ENCODE measurements at places on chromosomes 3 and 15.

DNA sequence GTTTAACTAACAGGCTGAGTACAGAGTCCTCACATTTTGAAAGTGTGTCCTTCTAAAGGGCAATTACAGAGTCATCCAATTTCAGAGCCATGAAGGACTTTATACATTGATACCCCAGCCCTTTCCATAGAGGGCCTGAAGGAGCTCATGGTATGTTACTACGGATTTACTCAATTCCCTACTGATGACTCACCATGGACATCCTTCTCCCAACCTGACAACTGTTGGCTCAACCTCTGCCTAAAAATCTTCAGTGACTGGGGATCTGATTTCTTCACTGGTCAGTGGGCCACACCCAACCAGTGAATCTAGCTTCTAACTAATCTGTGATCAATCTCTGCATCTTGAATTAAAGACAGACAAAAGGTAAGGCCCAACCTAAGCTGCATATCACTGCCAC lies 963.4 kb upstream of the CFAP20DC start:
- no peak for DNase-seq

GRCh38 chr15:89677381-89677780 lies 1.8 kb downstream of the PLIN1 start:
- no peak for DNase-seq

GRCh38 chr15:39921274-39921638 lies 1.2 kb upstream of the GPR176 start:
- DNase-seq = no peak

DNA sequence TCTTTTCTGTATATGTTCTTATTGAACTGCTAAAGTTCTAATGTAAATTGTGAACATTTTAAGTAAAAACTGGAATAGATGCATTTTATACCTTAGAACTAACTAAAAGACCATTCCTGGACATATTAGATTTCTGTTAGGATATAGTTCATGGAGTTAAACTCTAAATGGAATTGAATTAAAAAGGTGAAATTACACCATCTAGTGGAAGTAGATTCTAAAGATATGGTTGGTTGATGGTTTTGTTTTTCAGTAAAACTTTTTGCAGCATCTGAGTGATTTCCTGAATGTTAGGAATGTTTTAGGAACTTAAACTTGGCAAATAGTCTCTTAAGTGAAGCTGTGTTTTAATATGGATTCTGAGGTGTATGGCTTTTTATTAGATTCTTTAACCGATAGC lies 96.8 kb downstream of the SLMAP start:
- no peak for DNase-seq

DNA sequence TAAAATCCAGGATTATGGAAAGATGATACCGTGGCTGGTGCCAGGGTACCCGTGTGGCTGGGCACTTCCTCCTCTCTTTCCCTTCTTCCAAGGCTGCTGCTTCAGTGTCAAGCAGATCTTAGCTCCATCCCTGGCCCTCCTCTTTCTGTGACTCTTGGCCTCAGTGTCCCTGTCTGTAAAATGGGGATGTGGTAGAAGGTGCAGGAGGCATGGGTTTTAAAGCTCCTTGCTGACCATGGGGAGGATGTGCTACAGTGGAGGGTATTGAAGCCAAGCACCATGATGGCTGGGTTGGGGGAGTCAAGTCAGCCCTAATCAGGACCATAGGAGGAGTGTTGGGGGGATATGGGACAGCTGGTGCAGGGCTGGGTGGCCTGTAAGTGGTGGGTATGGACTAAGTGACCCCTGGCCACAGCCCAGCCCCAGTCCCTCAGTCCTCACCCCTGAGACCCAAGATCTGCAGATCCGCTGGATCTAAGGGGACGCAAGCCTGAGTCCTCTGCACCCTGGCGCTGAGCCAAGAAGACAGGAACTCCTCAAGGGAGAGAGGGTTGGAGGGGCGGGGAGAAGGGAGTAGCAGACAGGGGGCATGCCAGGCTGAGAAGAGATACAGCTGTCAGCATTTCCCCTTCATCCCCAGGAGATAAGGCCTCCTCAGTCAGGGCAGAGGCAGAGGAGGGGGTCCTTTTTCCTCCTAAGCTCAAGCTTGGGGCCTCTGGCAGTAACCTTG lies 12.0 kb downstream of the PTH1R start:
- no peak for DNase-seq

DNA sequence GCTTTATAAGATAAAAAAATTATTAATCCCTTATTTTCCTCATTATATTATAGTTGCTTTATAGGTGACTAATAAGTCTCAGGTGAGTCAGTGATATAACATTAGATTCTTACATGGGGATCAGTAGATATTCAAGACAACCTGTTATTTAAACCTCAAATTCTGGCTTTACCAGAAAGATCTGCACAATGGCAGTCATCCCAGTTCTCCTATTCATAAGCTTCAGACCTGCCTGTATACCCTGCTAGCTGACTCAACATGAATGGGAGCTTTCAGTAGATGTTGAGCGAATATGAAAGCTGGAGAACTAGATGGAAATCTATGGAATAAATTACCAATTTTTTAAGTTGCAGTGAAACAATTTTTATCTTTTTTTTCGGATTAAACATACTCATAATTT lies 20.5 kb upstream of the CCDC54 start:
- no peak for DNase-seq

DNA sequence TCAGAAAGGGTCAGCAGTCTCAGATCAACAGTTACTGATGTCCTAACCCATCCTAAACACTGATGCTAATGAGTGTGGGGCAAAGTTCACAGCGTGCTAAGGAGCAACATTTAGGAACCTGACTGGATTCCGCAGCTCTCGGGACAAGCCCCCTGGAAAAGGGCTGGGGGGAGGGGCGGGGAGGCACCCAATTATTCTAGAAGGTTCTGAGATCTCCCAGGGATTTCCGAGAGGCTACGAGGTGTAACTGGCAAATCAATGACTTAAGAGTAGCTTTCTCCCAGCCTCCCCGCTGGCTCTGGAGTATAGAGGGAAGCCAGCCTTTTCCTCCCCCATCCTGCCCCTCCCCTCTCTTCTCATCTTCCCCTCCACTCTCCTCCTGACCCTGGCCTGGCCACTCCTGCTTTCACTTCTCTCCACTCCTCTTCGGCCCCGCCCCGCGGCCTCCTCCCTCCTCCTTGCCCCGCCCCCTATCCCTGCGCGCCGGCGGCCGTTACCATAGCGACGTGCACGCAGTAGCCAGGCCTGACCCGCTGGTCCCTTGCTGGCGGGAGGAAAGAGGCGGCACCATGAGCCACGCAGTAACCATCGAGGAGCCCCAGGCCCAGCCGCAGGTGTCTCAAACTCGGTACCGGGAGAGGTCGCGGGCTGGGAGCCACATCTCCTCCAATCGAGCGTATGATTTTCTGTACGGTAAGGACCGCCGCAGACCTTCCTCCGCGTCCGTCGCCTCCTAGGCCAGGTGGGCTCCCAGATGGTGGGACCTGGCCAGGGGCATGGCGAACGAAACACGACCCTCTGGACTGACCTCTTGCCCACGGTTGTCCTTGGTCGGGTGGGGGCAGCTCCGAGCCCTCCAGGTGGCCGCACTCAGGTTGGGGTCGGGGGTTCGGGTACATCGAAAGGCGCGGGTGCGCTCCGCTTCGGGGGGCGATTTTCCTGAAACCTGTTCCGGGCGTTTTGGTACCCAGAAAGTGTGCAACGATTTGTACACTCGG lies at the start of gene CFAP91:
TSS of gene CFAP91 (plus strand) at position 493 of the 998 bp plus-strand sequence. CDS start at position 570, 77 bp downstream.
- peak; percentile 99 for DNase-seq

DNA sequence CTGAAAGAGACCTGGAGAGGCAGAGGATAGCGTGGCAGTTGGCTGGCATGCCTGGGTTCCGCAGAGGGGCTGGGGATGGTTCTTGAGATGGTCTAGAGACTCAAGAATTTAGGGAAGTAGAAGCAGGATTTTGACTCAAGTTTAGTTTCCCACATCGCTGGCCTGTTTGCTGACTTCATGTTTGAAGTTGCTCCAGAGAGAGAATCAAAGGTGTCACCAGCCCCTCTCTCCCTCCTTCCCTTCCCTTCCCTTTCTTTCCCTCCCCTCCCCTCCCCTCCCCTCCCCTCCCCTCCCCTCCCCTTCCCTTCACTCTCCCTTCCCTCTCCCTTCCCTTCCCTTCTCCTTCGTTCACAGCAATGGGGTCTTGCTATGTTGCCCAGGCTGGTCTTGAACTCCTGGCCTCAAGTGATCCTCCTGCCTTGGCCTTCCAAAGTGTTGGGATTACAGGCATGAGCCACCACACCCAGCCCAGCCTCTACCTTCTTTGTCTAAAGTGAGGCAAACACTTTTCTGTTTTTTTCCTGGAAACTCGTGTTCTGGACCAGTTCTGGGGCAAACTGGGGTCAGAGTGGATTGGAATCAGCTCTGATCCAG lies 10.2 kb downstream of the CHRD start:
- no peak for DNase-seq

GRCh38 chr3:166663194-166663593 lies 716.9 kb downstream of the ZBBX start:
- DNase-seq = no peak

DNA sequence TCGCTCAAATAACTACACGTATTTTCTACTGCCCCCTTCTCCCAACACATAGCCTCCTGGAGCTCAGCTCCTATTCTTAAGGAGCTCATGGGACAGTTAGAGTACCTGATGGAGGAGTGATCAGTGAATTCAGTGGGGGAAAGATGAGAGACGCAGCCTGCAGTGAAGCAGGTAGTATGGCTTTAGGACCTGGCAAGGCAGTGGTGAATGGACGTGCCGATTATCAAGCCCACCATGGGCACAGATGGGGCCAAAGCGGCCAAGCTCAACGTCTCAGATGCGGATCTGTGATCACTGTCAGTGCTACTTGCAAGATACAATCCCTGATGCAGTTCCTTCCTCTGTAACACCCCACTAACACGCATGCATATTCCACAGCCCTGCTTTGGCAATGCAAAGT lies 45.8 kb upstream of the ATP2B2 start:
- DNase-seq = no peak

DNA sequence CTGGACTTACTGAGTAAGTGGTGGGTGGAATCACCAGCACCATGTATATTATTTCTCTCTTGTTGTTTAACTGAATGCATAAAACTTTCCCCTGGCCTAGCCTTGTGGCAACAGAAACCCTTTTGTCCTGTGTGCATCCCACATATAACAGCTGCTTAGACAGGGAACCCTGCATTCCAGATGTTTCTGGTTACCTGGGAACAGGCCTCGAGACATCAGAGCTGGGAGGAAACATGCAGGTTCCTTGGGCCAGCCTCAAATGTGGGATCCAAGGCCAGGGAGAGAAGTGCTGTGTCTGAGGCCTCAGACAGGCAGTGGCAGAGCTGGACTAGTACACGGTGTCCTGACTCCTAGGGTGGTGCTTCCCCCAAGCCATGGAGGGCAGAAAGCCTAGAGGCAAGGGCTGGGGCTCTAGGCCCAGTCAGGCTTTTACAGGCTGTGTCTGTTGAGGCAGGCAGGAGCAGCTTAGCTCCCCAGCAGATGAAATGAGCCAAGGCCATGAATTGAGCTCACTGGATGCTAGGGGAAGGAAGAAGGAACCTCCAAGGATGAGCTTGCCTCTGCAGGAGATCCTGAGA lies 57.7 kb downstream of the ITGA11 start:
- DNase-seq = peak; percentile 70

- peak; percentile 22 for DNase-seq
Observed at GRCh38 chr3:172751175-172751704, 714 bp downstream of the ECT2 start.

Data from testis (tissue), 5 donors.